ENCODE measurements at places on chromosomes 16 and 17. TPM values are rescaled to one million over a fixed set of nuclear protein-coding genes. Genes with fewer than 3 reads are reported as not detected.

The ABCC12 gene
- total RNA-seq: not detected

The ASIC2 gene
- not detected for total RNA-seq

The CCL4 gene
- total RNA-seq: 2.2 TPM

The CCDC92B gene
- total RNA-seq: 0.13 TPM

The CACNG3 gene
- total RNA-seq: not detected

All from T-helper 17 cell (primary cell).